Hematopoietic multipotent progenitor cell (in vitro differentiated cells): ENCODE measurements at places on chromosomes 3 and 15.

- no peak for DNase-seq
Observed at GRCh38 chr3:18898911-18899310, 249.4 kb upstream of the KCNH8 start.

- no peak for DNase-seq
Observed at GRCh38 chr3:141996437-141996836, 120.0 kb downstream of the ATP1B3 start.

DNA sequence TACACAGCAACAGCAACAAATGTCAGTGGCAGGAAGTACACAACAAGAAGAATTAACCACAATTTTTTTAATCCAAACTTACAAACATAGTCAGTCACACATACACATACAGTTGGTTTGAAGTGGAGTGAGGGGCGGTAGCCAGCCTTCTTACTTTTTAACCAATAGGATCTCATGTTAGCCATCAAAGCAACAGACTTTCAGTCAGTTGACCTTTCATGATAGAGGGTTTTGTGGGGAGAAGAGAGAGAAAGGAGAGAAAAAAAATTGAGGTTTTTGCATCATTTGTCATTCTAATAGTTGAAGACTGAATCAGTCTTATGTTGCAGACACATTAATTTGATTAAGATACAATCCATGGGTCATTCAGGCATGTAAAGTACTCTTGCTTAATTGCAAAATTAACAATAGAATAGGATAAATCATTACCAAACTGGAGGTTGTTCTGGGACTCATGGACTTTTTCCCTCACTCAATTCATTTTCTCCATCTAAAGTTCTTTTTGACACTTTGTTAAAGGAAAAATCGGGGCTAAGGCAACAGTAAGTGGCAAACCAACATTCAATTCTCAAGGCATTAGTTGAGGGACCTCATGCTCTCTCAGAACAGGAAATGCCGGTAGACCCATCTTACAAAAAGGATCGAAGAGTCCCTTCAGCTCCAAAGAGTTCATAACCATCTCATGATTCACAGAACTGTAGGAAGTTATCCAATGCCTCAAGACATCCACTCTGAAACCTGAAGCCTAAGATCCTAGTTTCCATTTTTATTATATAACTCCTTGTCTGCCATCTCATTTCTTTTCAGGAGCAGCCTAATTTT lies 159.5 kb upstream of the LPP start:
- DNase-seq: peak; percentile 26

DNA sequence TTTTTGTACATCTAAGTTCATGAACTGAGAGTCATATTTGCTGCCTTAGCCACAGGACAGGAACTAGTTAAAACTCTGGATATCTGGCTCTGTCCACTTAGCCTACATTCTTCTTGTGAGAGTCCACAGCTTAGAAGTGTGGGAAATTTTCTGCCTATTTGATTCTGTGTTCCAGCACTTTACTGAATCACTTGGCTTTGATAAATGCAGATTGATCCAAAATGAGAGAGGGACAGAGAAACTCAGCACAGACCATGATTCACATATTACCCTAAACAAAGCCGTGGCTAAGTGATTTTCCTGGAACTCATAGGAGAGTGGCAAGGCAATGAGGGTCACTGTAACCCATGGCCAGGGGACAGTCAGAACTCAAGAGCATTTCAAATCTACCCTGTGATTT lies 87.5 kb upstream of the CADPS start:
- no peak for DNase-seq

GRCh38 chr3:3847994-3848922 lies 49.0 kb downstream of the LRRN1 start:
- no peak for DNase-seq

DNA sequence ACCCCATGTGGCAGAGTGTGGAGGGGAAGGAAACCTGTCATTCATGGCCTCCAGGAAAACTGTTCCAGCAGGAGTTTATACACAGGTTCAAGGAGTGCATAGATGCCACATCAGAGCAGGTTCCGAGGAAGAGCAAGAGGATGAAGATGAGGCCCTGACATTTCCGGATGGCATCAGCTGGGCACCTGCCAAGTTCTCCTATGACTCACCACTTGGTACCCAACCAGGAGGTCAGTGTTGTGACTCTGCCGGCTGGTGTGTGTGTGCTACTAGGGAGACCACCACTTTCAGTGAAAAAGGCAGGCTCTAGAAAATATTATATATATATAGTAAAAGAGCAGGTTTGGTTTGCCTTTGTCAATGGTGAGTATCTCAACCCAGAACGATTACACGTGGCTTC lies 69.3 kb downstream of the NTRK3 start:
- DNase-seq: no peak

DNA sequence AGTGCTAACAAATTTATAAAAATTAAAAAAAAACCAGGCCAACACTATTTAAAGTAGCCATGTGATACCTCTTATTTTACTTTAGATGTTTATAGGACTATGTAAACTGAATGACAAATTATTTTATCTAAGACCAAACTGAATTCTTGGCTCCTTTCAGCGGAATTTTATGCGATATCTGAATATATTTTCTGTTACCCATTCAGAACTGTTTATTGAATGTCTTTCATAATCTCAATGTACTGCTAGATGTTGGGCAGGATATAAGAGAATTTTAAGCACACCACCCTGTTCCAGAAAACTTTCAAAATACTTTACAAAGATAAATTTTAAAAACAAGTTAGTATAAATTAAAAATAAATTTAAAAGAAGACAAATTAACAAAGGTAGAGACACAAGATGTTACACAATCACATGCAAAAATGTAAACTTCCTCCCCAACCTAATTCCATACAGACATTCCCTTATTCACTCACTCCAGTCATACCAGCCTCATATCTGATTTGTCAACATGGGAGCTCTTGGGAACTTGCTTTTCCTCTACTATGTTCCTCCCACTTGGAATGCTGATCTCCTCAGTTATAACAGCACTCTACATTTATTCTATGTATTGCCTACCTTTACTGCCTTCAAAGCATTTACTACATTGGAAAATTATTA lies 154.6 kb upstream of the MBNL1 start:
- DNase-seq: no peak

GRCh38 chr3:191699546-191699945 lies 238.6 kb downstream of the PYDC2 start:
- no peak for DNase-seq

DNA sequence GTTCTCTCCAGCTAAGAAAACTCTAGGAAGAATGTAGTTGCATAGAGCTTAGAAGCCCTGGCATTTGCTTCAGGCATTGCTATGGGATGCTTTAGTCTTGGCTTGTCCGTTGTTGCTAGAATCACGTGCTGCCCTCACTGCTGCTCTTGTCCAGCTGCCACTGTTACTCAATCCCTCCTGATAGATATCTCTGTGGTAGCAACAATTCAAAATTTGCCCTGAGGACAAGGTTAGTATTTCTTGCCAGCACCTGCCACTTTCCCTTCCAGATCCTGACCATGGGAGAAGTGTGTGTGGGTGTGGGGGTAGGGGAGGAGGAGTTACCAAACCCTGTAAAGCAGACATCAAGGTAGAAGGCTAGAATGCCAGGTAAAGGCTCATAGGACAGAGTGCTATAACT lies 113.8 kb downstream of the PPM1L start:
- DNase-seq: no peak

DNA sequence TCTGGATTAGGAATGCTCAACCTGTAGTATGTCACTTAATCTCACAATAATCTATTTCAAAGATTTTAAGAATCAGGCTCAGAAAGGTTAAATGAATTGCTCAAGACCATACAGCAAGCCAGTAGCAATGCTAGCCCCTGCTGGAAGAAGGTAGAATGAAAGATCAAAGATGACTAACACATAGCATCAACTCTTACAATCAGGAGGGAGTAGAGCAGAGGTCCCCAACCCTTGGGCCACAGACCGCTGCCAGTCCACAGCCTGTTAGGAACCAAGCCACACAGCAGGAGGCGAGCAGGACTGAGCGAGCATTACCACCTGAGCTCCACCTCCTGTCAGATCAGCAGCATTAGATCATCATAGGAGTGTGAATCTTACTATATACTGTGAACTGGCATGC lies 15.5 kb upstream of the GATM start:
- peak; percentile 34 for DNase-seq
